ENCODE measurements at places on chromosomes 12 and 14. TPM values are rescaled to one million over a fixed set of nuclear protein-coding genes. Genes with fewer than 3 reads are reported as not detected.

GRCh38 chr14:28756269-28756883 is 10.2 kb upstream of the FOXG1 start:
- no peak for DNase-seq

DNA sequence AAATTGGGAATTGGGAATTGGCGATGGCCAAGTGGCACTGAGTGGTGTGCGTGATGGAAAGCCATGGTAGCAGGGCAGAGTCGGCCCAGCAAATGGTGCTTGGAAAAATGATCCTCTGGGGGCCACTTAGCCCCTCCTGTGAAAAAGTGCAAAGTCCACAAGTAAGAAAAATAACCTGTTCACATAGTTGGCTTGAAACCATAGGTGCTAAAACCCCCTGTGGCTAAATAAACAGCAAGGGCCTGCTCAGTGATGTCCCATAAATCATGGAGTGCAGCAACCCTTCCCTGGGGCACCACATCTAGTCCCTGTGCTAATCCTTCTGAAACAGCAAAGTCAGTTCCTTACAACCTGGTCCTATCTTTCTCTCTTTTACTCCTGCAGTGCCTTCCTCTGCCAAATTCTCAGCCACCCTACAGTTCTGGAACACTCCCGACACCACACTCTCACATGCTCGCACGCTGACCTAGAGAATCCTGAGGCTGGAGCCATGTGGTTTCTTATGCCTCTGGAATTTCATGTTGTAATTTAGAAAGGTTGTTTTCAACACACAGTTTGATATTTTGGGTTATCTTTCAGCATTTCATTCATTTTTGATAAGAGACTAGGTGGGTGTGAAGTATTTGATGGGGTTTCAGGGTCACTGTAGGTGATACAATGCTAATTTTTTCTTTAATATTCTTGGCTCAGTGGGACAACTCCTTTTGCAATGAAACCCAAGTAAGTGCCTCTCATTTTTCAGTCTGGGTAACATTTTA is 123.6 kb downstream of the SMOC1 start:
- peak; percentile 58 for DNase-seq

DNA sequence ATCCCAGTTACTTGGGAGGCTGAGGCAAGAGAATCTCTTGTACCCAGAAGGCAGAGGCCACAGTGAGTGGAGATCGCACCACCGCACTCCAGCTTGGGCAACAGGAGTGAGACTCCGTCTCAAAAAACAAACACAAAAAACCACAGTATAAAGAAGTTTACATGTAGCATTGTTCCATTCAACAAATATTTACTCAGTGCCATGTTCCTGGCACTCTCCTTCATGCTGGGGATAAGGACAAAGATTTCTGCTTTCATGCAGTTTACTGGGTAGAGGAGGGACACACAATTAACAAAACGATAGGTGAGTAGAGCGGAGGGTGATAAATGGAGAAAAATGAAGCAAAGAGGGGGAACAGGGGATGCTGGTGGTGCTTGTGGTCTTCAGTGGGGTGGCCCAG is 68.2 kb upstream of the OVCH1 start:
- DNase-seq: no peak

- no peak for DNase-seq
These were observed 379.4 kb downstream of the ALG10 start for GRCh38 chr12:34401659-34402227.

GRCh38 chr14:96376093-96376492 is 12.8 kb downstream of the GSKIP start:
- no peak for DNase-seq

DNA sequence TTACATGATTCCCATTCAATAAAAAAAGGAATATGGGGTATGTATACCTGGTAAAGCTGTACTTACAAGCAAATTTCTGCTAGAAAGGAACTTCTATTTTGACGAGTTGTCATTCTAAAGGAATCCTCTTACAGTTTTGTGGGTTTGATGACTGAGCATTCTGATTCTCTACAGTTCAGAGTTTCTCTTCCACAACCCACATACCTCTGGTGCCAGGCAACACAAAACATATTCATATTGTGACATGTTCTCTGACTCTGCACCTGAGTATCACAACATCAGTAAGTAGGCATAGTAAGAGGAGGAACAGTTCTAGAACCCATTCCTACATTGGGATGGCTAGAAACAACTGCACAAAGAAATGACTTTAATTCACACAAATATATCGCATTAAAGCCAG is 636.6 kb downstream of the MED13L start:
- peak; percentile 17 for DNase-seq

DNA sequence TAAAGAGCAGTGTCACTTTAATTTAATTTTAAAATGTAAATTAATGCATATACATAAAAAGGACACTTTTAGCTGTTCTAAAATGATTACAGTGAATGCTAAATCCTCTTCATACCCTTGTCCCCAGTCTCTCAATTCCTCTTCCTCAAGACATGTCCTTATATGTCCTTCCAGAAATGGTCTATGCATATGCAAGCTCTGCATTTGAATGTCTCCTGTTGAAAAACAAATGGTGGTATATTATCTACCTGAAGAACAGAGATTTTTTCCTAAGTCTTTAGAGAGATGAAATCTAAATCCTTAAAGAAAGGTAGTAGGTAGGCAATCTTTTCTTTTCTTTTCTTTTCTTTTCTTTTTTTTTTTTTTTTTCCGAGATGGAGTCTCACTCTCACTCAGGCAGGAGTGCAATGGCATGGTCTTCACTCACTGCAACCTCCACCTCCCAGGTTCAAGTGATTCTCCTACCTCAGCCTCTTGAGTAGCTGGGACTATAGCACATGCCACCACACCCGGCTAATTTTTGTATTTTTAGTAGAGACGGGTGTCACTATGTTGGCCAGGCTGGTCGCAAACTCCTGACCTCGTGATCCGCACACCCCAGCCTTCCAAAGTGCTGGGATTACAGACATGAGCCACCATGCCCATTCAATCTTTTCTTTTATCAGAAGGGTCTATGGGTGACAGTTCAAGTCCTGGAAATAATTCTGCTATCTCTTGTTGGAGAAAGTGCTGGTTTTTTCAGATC is 180.5 kb downstream of the PRKCH start:
- no peak for DNase-seq

DNA sequence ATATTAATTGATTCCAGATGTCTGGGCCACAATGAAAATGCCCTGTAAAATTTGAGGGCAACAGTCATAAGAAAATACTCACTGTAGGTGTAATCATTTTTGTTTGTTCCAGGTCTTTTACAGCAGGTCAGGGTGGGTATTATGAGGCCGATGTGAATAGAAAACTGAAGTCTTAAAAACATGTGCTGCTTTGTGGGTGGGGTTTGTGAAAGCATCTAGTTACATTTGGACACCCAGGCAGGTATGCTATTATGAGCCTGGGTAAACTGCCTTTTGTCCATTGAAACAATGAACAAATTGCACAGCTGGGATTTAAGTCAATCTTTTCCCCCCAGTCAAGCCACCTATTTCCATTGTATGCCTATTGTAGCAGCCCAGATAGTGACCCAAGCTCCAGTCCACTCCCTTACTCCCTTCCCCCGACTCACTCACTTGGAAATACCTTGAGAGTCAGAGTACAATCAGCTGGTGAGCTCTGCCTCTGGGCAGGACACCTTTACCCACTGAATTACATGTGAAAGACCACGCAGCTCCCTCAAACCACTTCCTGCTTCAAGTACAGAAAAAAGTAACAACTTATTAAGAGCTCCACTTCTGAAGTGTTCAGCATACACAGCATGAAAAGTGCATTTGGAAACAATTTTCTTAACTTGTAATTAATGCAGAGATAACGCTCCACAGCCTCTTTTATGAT is 1.8 kb downstream of the IGF1 start:
- no peak for DNase-seq

GRCh38 chr14:23443881-23444280 is 8.4 kb upstream of the MYH7 start:
- DNase-seq: no peak

GRCh38 chr12:51980051-51980808 is 26.5 kb upstream of the TAMALIN start:
- DNase-seq: peak; percentile 63

GRCh38 chr12:50050410-50051098 is 6.8 kb upstream of the ASIC1 start:
- peak; percentile 47 for DNase-seq

- DNase-seq: peak; percentile 87
These were observed 2.4 kb upstream of the MIPOL1 start for GRCh38 chr14:37195327-37195726.

DNA sequence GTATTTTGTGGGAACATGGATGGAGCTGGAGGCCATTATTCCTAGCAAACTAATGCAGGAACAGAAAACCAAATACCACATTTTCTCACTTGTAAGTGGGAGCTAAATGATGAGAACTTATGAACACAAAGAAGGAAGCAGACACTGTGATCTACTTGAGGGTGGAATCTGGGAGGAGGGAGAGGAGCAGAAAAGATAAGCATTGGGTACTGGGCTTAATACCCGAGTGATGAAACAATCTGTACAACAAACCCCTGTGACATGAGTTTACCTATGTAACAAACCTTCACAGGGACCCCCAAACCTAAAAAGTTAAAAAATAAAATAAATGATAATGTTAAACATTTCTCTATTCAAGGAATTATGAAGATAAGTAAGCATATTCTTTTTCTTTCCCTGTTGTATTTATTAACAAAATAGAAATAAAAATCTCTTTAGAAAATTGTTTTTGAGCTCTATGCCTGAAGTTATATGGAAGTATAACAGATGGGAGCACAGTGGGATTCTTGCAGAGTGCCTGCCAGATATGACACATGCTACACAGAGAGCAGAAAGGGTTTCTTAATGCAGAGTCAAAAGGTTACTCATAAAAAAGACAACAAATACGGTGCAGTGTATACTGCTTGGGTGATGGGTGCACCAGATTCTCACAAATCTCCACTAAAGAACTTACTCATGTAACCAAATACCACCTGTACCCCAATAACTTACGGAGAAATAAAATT is 52.0 kb upstream of the SYNE2 start:
- no peak for DNase-seq

DNA sequence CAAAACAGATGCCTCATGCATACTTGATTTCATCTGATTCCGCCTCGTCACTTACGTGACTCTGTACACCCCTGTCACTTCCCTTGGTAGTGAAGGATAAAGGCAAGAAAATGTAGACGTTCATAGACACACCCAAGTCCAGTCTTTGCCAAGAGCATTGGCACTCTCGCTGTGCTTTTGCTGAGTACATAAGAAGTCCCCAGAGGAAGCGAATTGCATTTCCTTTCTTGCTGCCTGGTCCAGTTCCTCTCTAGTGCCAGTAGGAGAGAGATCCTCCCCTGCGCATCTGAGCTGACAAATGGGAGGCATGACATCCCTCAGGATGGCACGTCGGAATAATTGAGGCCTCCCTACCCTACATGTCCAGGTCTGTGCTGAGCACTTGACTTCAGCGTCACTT is 21.3 kb upstream of the RIN3 start:
- DNase-seq: no peak

- DNase-seq: no peak
These were observed 132.1 kb upstream of the SOX5 start for GRCh38 chr12:24081606-24082005.

- no peak for DNase-seq
These were observed 140.9 kb downstream of the ESRRB start for GRCh38 chr14:76516884-76517283.

DNA sequence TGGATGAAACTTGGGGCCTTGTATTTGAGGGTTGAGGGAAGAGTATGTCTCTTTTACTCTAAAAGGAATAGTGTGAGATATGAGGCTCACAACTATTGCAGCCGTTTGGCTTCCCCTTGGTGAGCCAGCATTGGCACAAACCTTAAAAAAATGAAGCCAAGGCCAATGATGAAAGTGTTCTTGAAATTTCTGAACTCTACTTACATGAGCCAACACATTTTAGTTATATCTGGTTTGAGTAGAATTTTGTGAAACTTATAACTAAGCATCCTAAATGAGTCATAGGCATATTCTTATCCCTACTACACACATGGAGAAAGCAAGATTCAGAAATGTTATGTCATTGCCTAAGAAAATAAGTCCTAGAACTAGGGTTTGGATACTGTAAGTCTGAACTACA is 55.3 kb upstream of the ACSS3 start:
- DNase-seq: no peak

DNA sequence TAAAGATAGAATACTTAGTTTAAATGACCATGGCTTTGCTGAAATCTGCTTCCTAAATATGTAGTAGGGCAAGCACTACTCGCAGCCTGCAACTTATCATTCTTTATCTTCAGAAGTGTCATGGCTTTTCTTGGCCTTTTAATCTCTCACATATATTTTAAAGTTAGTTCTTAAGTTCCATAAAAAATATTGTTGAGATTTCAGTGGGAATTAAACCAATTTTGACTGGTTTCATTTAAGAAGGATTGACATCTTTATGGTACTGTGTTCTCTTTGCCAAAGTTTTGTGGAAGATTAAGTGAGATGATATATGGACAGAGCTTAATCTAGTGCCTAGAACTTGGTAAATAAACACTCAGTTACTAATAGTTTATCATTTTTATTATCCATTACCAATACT is 56.7 kb downstream of the KIAA0586 start:
- DNase-seq: no peak

DNA sequence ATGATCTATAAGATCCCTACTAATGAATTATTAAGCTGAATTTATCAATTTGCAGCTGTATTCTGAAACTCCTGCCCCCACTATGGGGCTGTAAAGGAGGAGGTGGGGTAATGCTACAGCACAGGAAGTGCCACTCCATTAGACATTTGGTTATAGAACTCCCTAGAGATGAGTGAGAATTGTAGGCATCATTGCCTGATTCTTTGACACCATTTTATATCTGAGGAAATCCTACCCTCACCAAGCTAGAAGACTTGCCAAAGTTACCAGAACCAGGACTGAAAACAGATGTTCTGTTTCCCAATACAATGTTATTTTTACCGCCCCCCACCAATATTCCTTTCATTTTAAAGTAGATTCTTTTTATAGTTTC is 182.4 kb downstream of the EGLN3 start:
- no peak for DNase-seq

- DNase-seq: no peak
These were observed 508.2 kb upstream of the ATP2B1 start for GRCh38 chr12:90216815-90217214.

The SIRT4 gene
- total RNA-seq: 2.0 TPM

The B4GALNT1 gene
- total RNA-seq: 0.18 TPM

The PMCH gene
- total RNA-seq: not detected

The GZMB gene
- total RNA-seq: not detected

The RAB2B gene
- total RNA-seq: 26.2 TPM

The HECTD4 gene
- total RNA-seq: 11.9 TPM

The CLEC14A gene
- 2.8 TPM for total RNA-seq

The SMOC1 gene
- 0.90 TPM for total RNA-seq

The BHLHE41 gene
- 0.72 TPM for total RNA-seq

The CD163 gene
- total RNA-seq: not detected

The LMNTD1 gene
- total RNA-seq: 4.3 TPM

The CBLN3 gene
- total RNA-seq: 0.72 TPM

The MYF6 gene
- not detected for total RNA-seq
